Femur (tissue), 1 donor: ENCODE measurements at places on chromosomes 2 and 18.

- DNase-seq = no peak
These were observed 168.7 kb upstream of the RASGRP3 start for GRCh38 chr2:33307659-33308270.

GRCh38 chr2:152344579-152345195 lies 9.7 kb downstream of the FMNL2 start:
- no peak for DNase-seq

DNA sequence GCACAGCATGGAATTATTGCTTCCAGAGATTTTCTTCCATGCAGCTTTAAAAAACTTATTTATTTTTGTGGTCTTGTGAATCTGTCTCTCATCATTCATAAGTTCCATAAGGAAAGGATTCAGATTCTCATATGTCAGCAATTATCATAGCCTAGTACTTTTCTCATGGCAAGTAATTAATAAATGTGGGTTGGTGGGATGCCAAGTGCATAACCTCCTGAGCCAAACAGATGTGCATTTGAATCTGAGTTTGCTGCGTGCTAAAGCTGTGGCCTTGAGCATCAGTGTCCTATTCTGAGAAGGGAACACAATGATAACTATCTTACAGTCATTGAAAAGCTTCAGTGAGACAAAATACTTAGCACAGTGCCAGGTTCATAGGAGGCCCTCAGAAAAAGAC lies 331.9 kb downstream of the PDE11A start:
- DNase-seq = peak; percentile 77

- DNase-seq = no peak
These were observed 195.3 kb downstream of the FHOD3 start for GRCh38 chr18:36492604-36493329.

- no peak for DNase-seq
These were observed 3.7 kb upstream of the SIX3 start for GRCh38 chr2:44937688-44938240.

GRCh38 chr2:241774419-241775222 lies 2.0 kb upstream of the GAL3ST2 start:
- DNase-seq = no peak

DNA sequence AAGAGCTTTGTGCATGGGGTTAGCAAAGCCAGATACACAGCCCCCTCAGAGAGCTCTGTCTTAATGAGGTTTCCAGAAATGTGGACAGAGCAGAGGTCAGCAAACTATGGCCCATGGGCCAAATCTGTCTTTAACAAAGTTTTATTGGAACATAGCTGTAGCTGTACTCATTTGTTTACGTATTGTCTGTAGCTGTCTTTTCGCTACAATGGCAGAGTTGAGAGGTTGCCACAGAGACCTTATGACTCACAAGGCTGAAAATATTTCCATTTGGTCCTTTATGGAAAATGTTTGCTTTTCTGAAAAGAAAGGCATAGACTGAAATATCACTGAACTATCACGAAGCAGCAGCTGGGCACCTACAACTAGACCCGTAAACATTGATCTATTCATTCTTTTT lies 841.8 kb downstream of the SLC4A3 start:
- no peak for DNase-seq

GRCh38 chr2:234355021-234355720 lies 141.7 kb downstream of the ARL4C start:
- DNase-seq = no peak

- peak; percentile 47 for DNase-seq
These were observed 115.4 kb upstream of the CDC42EP3 start for GRCh38 chr2:37786854-37787253.

DNA sequence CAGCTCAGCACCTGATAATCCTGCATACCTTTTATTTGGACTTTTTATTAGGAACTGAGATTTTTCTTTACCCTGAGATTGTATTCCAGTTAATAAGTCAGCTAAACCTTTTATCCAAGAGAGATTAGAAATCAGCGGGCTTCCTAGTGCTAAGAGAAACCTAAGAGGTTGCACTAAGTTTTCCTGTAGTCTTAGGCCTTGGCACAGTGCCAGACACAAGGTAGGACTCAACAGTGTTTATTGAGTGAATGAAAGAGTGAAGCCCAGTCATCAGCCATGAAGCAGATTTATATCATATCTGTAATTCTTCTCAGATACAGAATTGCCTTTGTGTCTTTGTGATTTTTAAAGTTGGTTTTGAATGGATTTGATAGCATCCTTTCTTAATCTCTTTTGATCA lies 13.6 kb downstream of the OTX1 start:
- no peak for DNase-seq

DNA sequence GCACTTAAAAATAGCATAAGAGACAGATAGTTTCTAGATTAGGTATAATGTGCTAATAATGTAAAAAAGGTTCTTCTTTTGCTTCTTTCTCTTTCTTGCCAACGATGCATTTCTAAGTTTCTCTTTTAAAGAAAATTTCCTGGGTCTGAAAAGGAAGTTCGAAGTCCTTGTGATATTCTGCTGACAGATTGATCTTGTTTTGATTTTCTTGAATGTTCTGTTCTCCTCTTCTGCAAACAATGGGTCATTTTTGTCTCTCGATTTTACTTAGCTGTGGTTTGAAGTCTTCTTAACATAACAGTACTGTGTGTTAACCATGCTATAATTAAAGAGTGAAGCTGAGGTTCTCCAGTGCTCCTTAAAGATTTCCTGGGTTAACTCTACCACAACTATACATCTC lies 61.1 kb upstream of the ACYP2 start:
- DNase-seq = no peak

DNA sequence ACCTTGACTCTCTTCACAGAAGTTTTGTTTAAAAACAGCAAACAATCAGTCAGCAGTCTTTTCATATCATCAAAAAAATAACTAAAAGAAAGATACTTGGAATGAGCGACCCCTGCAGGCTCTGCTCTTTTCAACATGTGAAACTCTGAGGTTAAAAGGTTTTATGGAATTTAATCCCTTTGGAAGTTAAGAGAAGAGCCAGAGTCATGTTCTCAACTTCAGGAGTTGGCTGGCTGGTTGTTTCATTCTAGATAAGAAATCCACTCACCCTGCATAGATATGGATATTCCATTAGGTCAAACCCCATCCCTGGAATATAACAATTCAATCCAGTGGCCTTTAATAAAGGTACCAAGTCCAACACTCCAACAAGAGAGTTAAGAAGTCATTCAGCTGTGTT lies 115.6 kb upstream of the RMDN2 start:
- no peak for DNase-seq

- DNase-seq = no peak
These were observed 443.8 kb downstream of the MBD2 start for GRCh38 chr18:53780666-53781065.

GRCh38 chr2:17648581-17648980 lies 105.0 kb downstream of the SMC6 start:
- no peak for DNase-seq

- no peak for DNase-seq
These were observed 181.7 kb upstream of the COPS8 start for GRCh38 chr2:236903978-236904377.

DNA sequence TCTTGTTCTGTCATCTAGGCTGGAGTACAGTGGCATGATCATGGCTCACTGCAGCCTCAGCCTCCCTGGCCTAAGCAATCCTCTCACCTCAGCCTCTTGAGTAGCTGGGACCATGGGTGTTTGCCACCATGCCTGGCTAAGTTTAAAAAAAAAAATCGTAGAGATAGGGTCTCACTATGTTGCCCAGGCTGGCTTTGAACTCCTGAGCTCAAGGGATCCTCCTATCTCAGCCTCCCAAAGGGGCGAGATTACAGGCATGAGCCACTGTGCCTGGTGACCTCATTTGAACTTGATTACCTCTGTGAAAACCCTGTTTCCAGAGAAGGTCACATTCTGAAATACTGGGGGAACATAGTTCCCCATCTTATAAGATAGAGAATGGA lies 190.3 kb downstream of the NEDD4L start:
- DNase-seq = no peak

DNA sequence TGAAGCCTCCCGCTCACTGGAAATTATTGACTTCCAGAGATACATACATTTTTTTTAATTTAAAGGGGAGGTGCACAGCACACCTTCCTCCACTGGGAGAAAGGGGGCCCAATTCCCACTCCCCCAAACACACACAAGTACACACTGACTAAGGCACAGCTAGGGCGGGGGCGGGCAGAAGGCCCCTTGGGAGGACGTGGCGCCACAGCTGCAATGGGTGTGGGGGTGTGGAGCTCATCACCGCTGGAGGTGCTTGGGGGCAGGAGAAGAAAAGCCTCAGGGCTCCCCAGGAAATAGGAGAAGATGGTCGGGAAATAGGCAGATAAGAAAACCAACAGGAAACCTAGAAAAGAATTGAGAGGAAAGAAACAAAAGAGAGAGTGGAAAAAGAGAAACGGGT lies 127.3 kb upstream of the FAM98A start:
- no peak for DNase-seq

DNA sequence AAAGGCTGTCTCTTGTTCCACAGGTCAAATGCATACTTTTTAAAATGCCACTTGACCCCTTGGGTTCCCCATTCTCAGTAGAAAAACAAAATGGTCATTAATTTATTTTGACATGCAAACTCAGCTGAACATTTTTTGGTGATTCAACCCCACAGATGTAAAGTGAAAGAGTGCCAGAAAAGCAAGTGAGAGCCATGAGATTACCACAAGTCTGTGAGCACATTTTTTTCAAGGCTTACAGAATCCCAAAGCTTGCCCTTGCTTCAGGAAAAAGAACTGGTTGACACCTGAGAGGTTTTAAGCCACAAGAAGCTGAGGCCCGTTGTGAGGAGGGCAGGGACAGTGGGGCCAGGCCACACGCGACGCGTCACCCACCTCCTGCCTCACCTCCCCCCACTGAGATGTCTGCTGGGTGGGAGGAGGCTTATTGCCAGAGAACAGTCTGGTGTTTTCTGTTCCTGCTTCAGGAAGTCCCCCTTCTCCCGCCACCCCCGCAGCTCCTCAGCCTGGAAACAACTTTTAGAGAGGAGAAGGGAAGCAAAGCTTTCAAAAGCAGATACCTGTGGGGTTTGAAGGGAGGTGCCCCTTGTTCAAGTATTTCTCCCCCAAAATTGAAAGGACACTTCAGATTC lies 70.4 kb upstream of the CYP1B1 start:
- peak; percentile 53 for DNase-seq

- no peak for DNase-seq
These were observed 33.4 kb downstream of the EMX1 start for GRCh38 chr2:72950558-72951255.

DNA sequence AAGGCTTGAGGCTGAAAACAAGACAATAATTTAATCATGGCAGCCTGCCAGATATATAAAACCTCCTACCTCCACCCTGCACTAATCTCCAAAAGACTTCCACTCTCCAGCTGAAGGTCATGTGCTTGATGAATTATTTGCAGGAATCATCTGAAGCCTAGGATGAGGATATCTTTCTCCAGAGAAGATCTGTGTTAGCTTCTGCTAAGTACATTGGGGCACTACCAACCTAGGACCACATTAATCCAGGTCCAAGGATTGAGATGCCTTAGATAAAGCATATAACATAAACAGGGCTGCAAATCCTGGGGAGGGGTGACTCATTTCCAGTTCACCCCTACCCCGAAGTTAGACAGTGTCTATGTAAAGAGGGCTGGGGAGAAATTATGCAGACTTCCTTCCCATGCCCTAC lies 80.5 kb upstream of the FRZB start:
- no peak for DNase-seq

GRCh38 chr18:48696218-48696617 lies 157.4 kb downstream of the CTIF start:
- DNase-seq = no peak

GRCh38 chr2:232873909-232874641 lies 4.0 kb downstream of the SNORC start:
- DNase-seq = no peak

- peak; percentile 36 for DNase-seq
These were observed 1.2 kb downstream of the PIEZO2 start for GRCh38 chr18:11147962-11148679.

- DNase-seq = no peak
These were observed 131.7 kb downstream of the KLHL29 start for GRCh38 chr2:23516520-23517256.

DNA sequence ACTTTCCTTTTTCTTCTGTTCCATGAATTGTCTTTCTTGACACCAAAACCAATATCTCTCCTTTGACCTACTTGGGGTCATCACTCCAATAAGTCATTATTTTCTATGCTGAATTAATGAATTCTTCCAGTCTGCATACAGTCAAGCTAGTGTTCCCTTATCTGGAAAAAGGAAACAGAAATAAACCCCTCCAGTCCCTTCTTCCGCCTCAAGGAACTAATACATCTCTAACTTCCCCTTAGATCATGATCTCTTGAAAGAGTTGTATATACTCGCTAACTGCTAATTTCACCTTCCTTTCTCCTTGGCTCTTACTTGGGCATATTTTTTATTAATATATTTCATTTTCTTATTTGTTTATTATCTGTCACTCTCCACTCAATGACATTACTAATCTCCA lies 7.3 kb upstream of the ARHGAP15 start:
- no peak for DNase-seq

DNA sequence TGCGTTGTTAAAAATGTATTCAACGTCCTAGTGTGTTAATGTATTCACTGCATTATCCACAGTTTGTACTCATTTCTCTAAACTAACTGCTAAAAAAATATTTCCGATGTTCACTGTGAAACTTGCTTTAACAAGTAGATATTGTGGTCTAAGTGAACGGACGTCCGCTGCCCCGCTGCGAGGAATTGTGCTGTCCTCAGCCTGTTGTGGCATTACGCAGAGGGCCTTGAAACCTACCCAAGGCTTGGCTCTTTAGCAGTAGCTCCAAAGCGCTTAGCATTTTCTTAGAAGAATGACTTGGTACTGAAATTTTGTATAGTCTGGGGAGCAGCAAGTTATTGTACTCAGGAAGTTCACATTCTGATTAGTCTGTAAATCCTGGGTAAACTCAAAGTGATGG lies 136.5 kb upstream of the SP5 start:
- no peak for DNase-seq

- peak; percentile 81 for DNase-seq
These were observed at the start of gene NAB1 for GRCh38 chr2:190649035-190649797. Gene NAB1, plus strand, starts transcription at chr2:190649083. Its CDS starts 10,094 bp downstream, at chr2:190659177.

DNA sequence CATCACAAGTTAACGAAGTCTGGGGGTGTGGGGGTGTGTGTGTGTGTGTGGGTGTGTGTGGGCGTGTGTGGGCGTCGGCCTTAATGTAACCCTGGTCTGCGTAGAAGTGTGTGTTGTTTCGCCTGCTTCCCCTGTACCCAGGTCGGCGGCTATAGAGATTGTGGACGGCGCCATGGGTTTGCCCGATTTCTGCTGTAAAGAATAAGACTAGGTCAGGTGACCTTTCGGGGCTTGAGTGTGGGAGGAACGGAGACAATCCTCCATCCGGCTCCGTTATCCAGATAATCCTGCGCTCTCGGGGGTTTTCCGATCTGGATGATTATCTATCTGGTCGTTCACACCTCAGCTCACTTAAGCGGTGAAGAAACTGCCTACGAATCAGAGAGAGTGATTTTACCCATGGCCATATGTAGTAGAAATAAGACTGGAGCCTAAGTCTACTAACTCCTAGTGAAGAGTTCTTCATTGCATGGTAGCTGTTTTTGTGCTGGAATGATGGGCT lies 543 bp downstream of the HADHB start:
- no peak for DNase-seq
